ENCODE measurements at places on chromosomes 2 and 18. TPM values are rescaled to one million over a fixed set of nuclear protein-coding genes. Genes with fewer than 3 reads are reported as not detected.

The DAW1 gene
- total RNA-seq: 0.75 TPM

The UGT1A5 gene
- not detected for total RNA-seq

The OTOF gene
- total RNA-seq: not detected

The AMMECR1L gene
- 30.5 TPM for total RNA-seq

The TYMS gene
- total RNA-seq: 38.7 TPM

The CERKL gene
- total RNA-seq: not detected

GRCh38 chr18:75109819-75110218, 99.1 kb downstream of the PTGR3 start:
- DNase-seq: no peak

- no peak for DNase-seq
These were observed 185.9 kb upstream of the SPHKAP start for GRCh38 chr2:228367356-228367755.

DNA sequence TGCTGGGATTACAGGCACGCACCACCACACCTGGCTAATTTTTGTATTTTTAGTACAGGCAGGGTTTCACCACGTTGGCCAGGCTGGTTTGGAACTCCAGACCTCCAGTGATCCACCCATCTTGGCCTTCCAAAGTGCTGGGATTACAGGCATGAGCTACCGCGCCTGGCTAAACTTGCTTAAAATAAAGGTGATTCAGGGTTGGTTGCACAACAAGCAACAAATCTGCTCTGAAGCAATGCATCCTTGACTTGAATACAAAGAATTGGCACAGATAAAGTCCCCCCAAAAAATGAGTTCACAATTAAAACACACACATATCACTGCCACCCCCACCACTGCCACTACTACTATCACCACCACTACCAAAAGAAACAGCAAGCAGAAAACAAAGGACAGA, 34.9 kb downstream of the CCDC88A start:
- DNase-seq: no peak

DNA sequence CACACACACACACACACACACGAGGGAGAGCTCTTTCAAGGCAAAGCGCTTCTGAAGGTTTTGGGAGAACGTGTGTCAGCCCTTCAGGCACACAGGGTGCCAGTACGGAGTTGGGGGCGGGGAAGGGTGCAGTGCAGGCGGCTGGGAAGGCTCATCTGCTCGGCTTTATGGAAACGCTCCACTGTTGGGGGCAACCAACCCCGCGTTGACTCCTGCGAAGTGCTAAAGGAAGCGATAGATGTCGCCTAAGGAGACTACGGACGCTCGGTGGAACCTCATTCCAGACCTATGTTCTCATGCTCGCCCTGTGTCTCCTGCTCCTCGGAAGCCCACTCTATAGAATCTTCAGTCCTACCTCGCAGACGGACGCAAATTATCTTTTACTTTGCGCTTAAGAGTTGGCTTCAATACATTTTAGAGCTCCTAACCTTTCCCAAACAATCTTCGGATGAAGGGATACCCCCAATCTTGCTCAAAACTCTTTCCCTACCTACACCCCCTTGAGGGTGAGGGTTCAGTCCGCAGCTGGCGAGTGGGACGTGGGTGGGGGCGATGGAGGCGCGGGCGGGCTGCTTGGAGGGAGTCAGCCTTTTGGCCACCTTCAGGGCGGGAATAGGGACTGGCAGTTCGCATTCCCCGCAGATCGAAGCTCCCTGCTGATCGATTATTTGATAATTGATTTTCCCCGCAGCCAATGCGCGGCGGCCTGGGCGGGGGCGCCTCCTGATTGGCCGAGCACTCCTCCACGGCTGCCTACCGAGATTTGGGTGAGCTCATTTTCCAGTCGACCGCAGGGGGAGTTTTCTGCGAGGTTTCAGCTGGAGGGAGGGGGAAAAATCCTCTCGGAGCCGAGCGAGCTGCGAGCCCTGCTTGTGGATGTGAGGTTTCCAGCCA, 1.9 kb upstream of the MEIS1 start:
- DNase-seq: peak; percentile 97

- no peak for DNase-seq
These were observed 260.7 kb downstream of the AGAP1 start for GRCh38 chr2:235754357-235755207.
